ENCODE measurements at places on chromosomes 3 and 15.

- DNase-seq = no peak
These were observed 84.0 kb downstream of the TFDP2 start for GRCh38 chr3:142065344-142065743.

DNA sequence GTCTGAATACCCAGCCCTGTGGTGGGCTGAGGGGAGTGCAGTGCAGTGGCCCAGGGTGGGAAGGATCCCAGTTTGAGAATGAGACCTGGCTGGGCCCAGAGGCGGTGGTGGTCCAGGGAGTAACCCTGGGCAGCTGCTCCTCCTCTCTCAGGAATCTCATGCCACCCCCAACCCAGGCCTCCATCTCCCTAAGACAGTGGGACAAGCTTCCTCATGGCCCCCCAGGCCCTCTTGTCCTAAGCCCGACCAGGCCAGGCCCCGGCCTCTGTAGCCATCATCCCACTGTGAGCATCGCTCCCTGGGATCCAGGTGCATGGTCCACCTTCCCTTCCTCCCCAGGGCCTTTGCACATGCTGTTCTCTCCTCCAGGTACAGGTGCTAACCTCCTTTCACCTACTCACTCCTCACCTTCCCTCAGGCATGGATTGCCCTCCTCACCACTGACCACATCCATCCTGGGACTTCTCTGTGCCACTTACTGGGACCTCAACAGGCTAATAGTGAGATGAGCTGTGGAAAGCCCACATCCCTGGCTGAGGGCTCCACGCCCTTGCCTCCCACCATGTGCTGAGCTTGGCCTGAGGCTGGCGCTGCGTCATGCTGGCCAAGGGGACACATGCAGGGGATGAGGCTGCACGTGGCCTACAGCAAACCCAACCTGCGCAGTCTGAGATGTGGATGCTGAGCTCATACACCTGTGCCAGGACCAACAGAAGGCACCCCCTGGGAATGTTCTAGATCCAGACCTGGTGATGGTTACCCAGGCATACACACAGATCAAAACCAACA lies 9.9 kb downstream of the CHDH start:
- no peak for DNase-seq

DNA sequence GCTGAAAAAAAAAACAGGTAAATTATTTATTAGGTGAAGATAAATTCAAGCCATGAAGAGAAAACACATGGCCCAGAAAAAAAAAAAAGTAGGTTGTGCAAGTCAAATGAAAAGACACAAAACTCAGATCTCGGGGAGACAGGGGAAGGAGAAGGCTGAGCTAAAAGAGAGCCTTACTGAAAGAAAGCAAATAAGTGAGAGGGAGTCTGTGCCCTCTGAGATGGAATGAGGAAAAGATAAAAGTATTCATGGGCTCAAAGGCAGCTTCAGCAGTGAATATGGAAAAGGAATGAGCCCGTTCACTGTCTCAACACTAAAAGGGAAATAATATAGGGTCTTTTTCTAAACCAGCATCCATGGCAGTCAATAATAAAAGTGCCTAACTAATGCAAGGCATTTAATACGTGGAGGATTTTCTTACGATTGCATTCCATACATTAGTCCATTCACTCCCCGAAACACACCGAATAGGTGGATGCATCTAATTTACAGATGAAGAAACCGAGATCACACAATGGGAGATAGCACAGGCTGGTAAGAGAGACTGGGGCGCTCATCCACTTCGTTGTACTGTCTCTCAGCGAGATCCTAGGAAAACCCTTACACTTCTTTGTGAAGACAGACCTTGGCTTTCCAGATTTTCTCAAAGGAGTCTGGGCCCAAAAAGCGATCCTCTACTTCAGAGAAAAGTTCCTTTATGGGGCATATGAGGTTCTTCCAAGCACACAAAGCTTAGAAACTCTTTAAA lies 1.1 kb downstream of the TFDP2 start:
- DNase-seq = no peak

- no peak for DNase-seq
These were observed 1.5 kb downstream of the VWA5B2 start for GRCh38 chr3:184230603-184231528.

- DNase-seq = no peak
These were observed 34.8 kb downstream of the IL12A start for GRCh38 chr3:160023476-160023875.

GRCh38 chr15:40345867-40346578 lies 4.8 kb upstream of the PHGR1 start:
- DNase-seq = no peak
